ENCODE measurements at places on chromosomes 4 and X. TPM values are rescaled to one million over a fixed set of nuclear protein-coding genes. Genes with fewer than 3 reads are reported as not detected.

The AWAT2 gene
- total RNA-seq: under 0.01 TPM

The CSAG3 gene
- total RNA-seq: not detected

The GABRB1 gene
- 1.4 TPM for total RNA-seq

The RTL3 gene
- total RNA-seq: not detected

The ATP2B3 gene
- not detected for total RNA-seq

The RRH gene
- not detected for total RNA-seq

The NAP1L2 gene
- 0.49 TPM for total RNA-seq

The AMBN gene
- not detected for total RNA-seq

The LEF1 gene
- 0.63 TPM for total RNA-seq

The PHOX2B gene
- not detected for total RNA-seq

The RHOH gene
- total RNA-seq: not detected

The UCP1 gene
- total RNA-seq: not detected

The TMSB15B gene
- total RNA-seq: 7.6 TPM

Measured in fibroblast of the aortic adventitia (primary cell).